ENCODE measurements at places on chromosomes 2 and 18.

GRCh38 chr2:195695002-195695631 is 38.1 kb downstream of the SLC39A10 start:
- DNase-seq = no peak

DNA sequence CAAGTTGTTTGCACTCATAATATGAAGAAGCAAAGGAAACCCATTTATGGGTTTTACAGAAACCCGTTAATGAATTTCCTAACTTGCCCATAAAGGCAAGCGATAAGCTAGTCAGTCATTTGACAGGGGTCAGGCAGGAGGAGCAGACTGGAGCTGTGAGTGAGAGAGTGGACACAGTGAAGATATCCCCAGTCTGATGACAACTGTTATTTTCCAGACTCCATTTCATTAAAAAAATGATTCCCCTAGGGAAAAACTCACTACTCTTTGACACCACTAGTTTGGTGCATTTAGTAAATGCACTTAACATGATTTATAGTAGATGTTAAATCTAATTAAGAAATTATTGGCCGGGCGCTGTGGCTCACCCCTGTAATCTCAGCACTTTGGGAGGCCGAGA is 80.8 kb downstream of the TGIF1 start:
- DNase-seq = no peak

GRCh38 chr2:79982445-79982844 is 322.1 kb downstream of the LRRTM1 start:
- DNase-seq = no peak

- DNase-seq = no peak
Observed at GRCh38 chr2:108084311-108084710, 98.0 kb downstream of the SLC5A7 start.

DNA sequence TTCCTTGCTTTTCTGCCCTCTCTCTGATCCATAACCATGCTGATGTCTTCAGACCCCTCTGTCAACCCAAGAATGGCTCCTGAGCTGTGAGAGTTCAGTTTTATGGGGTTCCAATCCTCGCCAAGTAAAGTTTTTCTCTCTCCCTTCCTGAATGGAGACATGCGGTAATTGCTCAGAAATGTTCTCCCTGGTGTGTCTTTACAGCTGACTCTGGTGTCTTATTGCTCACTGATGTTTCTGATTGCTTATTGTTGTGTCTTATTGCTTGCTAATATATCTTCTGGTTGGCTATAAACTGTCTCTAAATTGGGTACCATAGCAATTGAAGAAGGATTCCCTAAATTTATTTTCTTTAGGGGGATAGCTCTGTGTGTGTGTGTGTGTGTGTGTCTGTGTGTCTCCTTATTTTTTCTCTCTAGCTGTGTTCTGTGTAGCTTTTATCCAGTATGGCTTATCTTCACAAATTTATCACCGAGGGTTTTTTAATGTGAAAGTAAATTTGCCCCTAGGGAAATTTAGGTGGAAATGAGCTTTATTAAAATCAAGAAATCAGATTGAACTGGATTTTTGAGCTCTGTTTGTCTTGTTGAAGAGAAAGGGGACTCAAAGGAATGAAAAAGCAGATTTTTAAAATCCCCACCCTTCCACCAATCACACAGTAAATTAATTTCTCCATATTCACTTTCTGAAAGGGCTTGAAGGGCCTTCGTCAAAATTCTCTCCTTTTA is 19.5 kb downstream of the MGAT5 start:
- no peak for DNase-seq

DNA sequence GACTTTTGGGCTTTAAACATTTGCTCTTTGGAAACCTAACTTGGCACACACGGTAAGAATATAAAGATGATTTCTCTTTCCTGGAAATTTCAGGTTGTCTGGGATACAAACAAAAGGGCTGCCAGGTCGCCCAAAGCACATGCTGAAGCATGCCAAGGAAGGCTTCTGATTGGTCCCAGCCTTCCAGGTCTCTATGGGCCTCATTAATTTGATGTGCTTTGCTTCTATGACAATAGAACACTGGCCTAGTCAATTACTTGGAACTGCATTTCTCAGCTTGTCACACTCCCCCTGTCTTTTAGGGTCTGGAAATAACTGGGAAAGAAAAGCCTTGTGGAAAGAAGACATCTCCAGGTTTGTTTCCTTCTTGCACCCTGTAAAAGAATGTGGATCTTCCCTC is 228.9 kb downstream of the ADCYAP1 start:
- no peak for DNase-seq

GRCh38 chr2:168160897-168161296 is 86.5 kb downstream of the STK39 start:
- no peak for DNase-seq
